ENCODE measurements at places on chromosomes 1 and 21. TPM values are rescaled to one million over a fixed set of nuclear protein-coding genes. Genes with fewer than 3 reads are reported as not detected.

The RIPK4 gene
- not detected for total RNA-seq

The LDLRAD1 gene
- total RNA-seq = not detected

The SLFNL1 gene
- total RNA-seq = 0.20 TPM

The TEX35 gene
- total RNA-seq = under 0.01 TPM

The LCE1C gene
- total RNA-seq = not detected

The GOLT1A gene
- not detected for total RNA-seq

The THEM5 gene
- not detected for total RNA-seq

The PPM1J gene
- total RNA-seq = 1.1 TPM

The RXFP4 gene
- total RNA-seq = not detected

The PLPPR4 gene
- total RNA-seq = under 0.01 TPM

The TNNT2 gene
- total RNA-seq = not detected

The HSPB7 gene
- under 0.01 TPM for total RNA-seq

The OR6F1 gene
- total RNA-seq = not detected

The ALPL gene
- not detected for total RNA-seq

The ADAR gene
- total RNA-seq = 77.5 TPM

The LCE3D gene
- total RNA-seq = not detected

The IFI44L gene
- total RNA-seq = 15.2 TPM

The OPRD1 gene
- total RNA-seq = not detected

The TNFSF4 gene
- 0.73 TPM for total RNA-seq

The RGS18 gene
- total RNA-seq = not detected

The SLAMF9 gene
- total RNA-seq = not detected

All from subcutaneous preadipocyte (primary cell).